ENCODE measurements at places on chromosomes 6 and 20.

GRCh38 chr6:37819177-37819801, at the start of gene ZFAND3:
Gene ZFAND3, plus strand, starts transcription at chr6:37819727. Its CDS starts 219 bp downstream, at chr6:37819946.
- DNase-seq = peak; percentile 96

GRCh38 chr20:1313236-1313964, 15.5 kb downstream of the SDCBP2 start:
- DNase-seq = peak; percentile 81

GRCh38 chr20:24160563-24161281, 172.1 kb upstream of the GGTLC1 start:
- no peak for DNase-seq

DNA sequence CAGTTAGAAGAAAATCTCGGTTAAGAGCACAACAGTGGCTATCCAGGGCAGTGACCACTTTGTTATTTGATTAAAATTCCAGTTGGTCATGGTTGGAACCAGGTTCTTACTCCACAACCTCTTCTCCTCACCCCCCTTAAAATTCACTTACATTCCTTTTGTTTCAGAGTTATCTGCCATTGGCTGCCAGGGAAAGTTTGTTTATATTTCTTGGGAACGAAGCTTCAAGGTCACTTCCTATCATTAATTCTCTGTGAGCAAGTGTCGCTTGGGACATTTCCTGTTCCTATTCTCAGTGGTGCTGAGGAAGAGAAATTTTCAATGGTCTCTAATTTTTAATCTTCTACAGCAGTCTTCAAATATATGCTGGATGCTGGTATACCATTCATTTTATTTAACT, 121.1 kb upstream of the COL21A1 start:
- no peak for DNase-seq

DNA sequence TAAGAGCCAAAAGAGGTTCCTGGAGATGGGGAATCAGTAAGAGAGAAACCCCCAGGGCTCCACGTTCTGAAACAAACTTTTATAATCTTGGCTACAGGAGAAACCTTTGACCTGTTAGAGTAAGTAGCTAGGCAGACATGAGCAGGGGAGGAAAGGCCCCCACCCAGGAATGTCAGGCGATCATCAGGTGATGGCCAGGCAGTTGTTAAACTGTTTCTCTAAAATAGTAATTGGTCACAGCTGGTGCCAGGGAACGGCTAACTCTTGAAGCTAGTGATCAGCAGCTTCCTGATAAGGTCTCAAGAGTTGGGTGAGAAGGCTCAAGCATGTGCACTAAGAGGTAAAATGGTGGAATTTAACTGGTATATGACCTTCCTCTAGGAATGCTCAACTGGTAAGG, 263.8 kb downstream of the HDGFL1 start:
- DNase-seq = no peak

DNA sequence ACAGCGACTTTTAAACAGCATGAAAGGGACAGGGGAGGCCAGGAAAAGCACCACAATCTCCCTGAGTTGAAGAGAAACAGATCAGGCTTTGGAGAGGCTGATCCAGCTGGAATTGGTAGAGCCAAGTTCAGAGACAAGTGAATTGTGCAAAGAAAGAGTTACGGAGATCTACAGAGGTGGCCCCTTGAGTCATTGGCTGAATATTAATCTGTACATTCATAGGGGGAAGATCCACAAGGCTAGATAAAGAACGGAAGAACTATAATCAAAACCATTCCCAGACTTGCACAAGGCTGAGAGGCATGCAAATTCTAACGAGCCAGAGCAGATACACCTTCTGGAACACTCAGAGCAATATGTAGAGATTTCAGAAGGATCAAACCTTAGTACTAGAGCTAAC, 14.2 kb upstream of the FOXQ1 start:
- no peak for DNase-seq

Measured in GM10248 (cell line).